Glomerular endothelial cell (primary cell): ENCODE measurements at places on chromosomes 1 and 21.

- no peak for DNase-seq
Measured at GRCh38 chr1:3423896-3424611, 30.4 kb upstream of the ARHGEF16 start.

GRCh38 chr1:206835186-206835585 lies 30.2 kb upstream of the IL20 start:
- no peak for DNase-seq

GRCh38 chr1:916173-917075 lies 7.3 kb upstream of the SAMD11 start:
- DNase-seq: no peak

GRCh38 chr1:118223426-118223825 lies 38.4 kb upstream of the SPAG17 start:
- no peak for DNase-seq

GRCh38 chr1:18644446-18644845 lies 13.8 kb downstream of the PAX7 start:
- DNase-seq: no peak

GRCh38 chr1:208111646-208112190 lies 132.5 kb downstream of the PLXNA2 start:
- DNase-seq: no peak

- no peak for DNase-seq
Measured at GRCh38 chr1:200474633-200475032, 64.8 kb upstream of the ZNF281 start.

DNA sequence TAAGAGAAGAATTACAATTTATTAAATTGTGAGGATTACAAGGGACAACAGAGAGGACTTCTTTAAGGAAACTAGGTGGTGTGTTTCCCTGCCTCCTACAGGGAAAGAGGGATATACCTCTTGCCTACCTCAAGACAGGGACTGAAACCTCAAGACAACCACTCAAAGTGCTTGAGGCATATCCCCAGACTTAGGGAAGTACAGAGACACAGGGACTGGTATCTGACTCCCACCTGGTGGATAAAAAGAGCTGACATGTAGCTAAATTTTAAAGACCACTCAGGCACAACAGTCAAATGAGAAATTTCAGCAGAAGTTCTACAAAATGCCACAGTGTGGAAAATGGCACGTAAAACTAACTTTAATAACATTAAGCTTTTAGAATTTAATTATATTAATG lies 21.3 kb downstream of the DENND2C start:
- no peak for DNase-seq

GRCh38 chr1:117817629-117818028 lies 111.8 kb downstream of the GDAP2 start:
- DNase-seq: no peak

DNA sequence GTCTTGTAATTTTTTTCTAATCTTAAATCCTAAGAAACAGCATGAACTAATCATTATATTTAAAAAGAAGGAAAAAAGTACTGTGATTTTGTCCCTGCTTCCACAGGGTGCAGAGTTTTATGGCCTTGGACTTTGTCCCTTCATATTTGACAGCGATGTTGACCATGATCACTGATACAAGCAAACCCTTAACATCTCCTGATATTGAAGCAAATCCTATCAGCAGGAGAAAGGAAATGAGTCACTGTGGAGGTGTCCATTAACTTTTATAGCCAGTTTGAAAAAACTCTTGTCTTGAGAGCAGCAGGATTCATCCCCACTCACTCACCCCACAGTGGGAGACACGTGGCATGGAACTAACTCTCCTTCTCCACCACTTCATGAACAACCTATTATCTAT lies 5.1 kb upstream of the REG4 start:
- no peak for DNase-seq

- DNase-seq: no peak
Measured at GRCh38 chr1:99768524-99769245, 2.2 kb upstream of the FRRS1 start.

- DNase-seq: no peak
Measured at GRCh38 chr1:7642781-7643529, 128.1 kb upstream of the VAMP3 start.

DNA sequence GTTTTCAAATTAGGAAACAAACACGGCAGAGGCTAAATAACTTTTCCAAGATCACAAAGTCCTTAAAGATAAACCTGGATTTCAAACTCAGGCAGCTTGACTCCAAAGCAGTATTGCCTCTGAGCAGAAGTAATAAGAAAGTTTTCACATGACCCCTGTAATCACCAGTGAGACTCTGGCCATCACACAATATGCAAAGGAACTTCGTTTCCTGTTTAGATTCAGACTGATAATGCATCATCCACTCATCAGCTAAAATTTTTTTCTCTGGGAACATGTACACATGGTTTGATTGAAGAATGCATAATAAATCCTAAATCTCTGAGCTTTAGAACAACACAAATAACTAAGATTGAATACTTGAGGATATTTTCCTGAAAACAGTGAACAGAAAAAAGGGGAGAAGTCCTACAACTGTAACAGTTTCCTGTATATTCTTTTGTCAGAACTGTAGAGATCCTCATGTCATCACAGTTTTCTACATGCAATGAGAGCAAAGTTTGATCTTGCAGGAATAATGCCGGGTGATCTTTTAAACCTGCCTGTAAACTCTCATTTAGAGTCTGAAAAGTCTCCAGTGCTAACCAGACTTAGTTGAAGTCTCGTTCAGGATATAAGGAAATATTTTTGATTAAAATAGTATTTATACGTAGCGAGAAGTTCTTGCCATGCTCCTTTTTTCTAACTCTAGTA lies 225.3 kb downstream of the SPATA17 start:
- no peak for DNase-seq

DNA sequence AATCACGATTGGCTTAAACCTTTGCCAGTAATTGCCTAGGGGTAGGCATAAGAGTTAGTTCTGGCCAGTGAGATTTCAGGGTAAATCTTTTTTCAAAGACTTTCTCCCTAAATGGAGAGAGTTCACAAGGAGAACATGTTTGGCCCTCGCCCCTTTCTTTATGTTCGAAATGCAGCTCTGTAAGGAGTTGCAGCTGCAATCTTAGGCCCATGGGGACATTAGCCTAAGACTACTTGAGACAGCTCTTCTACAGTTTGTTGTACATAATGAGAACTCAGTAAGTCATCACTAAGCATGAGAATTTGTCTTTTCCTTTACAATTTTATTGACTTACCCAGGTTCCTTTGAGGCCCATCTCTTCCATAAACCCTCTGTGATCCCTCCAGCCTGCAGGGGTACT lies 40.4 kb upstream of the GADD45A start:
- no peak for DNase-seq

- DNase-seq: no peak
Measured at GRCh38 chr1:208048904-208049303, 138.0 kb upstream of the CD34 start.

DNA sequence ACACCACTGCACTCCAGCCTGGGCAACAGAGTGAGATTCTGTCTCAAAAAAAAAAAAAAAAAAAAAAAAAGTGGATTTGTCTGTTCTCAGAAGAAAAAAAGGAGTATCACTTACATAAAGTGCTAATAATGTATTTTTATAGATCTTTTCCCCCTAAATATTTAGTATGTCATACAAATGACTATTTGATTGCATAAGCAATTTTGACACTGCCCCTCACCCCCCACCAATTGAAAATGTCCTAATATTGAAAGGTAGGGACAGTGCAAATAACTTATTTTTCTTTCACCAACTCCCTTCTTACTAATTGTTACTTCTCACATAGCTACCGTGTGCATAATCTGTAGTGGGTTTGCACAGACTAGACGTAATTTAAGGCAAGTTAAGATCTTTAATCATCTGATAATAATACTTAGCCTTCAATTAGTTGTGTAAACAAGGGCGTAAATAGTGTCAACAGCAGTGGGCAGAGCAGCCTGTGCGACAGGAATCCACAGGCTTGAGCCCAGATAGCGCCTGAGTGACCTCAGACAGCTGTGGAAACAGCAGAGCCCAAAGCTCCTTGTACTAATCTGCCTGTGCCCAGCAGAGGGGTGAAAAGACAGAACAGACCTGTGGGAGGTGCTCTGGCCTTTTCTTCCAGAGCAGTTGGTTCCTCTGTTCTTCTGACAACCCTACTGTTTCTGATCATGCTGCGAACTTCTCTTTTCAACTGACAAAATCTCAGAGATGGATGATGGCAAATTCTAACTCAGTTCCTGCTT lies 4.5 kb upstream of the IER5 start:
- DNase-seq: no peak

DNA sequence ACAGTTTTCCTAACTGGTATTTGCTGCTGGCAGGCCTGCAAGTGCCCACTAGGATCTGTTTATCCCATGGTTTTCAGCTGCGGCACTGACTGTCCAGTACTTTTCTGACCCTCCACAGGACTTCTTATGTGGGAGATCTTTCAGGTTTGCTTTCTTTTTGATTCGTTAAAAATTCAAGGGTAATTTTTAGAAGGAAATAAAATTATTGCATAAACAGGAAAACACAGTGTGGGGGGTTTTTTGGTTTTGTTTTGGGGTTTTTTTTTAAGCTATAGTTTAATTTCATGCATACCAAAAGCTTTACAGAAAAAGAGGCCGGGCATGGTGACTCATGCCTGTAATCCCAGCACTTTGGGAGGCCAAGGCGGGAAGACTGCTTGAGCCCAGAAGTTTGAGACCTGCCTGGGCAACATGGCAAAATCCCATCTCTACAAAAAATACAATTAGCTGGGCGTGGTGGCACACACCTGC lies 3.6 kb downstream of the NIBAN1 start:
- DNase-seq: no peak

DNA sequence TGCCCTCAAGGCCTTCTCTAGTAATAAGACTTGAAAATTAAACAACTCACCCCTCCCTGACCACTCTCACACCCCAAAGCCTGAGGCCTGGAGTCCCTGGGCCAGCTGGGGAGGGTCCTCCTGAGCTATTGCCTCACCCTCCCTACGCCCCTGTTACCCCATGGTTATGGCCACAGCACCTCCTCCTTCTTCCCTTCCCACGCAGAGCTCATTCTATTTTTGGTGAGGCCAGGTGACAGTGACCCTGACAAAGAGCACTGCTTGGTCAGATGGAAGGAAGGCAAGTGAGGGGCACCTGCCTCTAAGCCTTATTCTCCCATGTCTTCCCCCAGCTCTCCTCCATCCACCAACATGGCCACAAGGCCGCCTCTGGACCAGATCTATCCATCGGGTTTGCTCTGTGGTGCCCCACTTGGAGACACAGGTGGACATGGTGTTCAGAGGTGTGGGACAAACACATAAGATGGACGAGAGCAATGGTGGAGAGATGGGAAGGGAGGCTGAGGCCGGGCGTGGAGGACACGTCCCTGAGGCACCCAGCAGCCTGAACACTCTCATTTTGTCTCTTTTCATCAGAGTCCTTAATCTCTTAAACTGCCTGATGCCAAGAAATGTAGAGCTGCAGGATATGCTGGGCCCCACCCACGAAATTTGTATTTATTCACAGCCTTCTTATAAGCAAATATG lies 42.6 kb downstream of the FCRL5 start:
- DNase-seq: no peak

DNA sequence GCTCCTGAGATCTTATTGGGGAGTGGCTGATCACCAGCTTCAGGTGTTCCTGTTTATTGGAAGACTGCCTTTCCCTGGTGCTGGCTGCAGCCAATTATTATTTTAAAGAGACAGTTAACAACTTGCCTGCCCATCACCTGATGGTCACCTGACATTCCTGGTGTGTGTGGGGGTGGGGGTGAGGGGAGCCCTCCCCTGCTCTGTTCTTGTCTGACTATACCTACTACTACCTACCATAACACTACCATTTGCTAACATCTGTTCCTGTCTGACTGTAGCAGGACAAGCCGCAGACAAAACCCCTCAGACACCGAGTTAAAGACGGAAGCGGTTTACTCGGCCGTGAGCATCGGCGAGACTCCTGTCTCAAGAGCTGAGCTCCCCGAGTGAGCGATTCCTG lies 54.9 kb upstream of the NBPF3 start:
- DNase-seq: no peak

- DNase-seq: no peak
Measured at GRCh38 chr1:58815069-58815685, 31.3 kb upstream of the JUN start.

DNA sequence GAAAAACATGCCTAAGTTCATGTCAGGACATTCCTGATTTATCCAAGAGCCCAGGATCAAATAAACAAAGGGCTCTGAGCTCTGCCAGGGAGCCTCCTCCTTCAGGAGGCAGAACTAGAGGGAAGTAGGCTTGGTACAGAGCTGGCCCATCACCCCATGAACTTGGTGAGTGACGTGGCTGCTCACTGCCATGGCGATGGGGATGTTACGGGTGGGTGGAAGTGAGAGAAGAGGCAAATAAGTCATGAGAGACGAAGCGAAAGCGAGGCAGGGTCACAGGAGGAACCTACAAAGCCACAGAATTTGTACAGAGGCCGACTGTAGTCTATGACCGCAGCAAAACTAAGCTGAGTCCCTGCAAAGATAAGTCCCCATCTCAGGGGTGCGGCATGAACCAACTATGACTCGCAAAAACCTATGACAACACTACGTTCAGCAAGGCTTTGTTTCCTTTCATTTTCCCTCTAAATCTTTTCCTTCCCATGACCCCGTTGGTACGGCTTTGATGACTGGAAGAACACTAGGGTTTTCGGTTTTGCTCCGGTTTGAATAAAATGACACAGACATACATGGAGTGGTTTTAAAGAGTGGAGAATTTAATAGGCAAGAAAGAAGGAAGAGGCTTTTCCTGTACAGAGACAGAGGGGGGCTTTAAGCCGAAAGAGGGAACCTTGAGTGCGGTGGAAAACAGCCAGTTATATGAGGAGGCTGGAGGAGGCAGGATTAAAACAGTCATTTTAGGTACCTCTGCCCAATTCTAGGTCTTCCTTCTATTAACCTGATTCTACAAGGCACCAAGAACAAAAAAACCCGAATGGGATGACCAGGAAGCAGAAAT lies 74.1 kb downstream of the CD46 start:
- DNase-seq: no peak

DNA sequence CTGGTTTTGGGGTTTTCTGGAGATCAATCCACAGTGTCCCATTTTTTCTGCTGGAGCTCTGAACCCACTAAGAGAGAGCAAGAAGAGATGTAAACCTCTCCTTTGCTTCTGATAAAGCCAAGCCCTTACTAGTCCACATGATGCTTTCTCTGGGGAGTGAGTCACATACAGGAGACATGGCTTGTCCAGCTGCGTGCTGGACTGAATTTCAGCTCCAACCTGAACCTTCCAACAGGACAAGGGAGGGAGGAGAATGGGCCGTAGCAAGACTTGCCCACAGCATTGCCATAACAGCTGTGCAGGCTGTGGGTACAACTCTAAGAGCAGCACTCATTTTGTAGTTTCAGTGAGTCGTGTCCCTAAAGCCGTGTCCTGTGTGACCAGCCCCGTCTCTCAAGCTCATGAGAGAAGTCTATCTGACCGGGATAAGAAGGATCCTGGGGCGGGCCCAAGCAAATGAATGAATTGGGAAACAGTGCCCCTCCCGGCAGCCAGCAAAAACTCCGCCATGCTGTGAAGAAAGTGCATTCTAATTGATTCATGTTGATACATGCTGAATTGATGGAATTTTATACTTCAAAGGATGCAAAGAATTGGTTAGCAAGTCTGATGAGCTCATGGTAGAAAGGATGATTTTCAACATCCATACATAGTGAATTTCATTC lies 195.2 kb downstream of the GABPA start:
- DNase-seq: no peak

- DNase-seq: no peak
Measured at GRCh38 chr1:228263636-228264035, 55.8 kb downstream of the OBSCN start.
